ENCODE measurements at places on chromosomes 11 and 22. TPM values are rescaled to one million over a fixed set of nuclear protein-coding genes. Genes with fewer than 3 reads are reported as not detected.

DNA sequence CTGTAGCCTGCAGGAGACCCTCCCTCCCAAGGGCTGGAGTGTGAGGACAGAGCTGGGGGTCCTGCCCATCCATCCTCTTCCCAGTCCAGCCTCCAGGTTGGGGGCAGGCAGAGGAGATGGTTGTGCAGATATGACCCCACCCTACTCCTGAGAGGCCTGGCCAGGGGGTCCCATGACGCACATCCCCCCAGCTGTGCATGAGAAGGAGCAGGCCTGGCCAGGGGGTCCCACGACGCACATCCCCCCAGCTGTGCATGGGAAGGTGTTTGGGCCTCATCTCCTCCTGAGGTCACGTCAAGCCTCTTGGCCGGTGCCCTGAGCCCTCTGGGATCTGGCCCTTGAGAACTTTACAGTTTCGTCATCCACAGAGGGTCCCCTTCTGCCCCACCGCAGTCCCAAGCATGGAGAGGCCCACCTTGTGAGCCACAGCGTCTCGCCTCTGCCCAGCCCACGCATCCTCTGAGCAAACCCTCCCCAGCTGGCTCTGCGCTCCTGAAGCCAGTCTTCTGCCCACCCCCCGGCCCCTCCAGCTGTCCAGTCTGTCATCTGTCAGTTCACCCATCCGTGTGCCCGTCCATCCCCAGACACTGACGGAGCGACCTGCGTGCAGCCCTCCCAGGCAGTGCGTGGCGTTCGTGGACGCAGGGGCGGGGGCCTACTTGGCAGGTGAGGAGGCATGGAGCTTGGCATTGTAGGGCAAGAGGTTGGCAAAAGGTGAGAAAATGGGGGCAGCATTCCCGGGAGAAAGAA is 2.3 kb downstream of the ANO9 start:
- H3K27ac ChIP-seq = no peak overlapping the region
- no peak overlapping the region for H3K4me3 ChIP-seq
- peak; percentile 43 for DNase-seq
- H3K4me1 ChIP-seq = no peaks in the 10 kb centered on the region
- no peaks in the 10 kb centered on the region for H3K27me3 ChIP-seq

GRCh38 chr11:113629562-113629961 is 76.5 kb downstream of the TMPRSS5 start:
- no peaks in the 10 kb centered on the region for H3K36me3 ChIP-seq
- no peak overlapping the region for H3K27ac ChIP-seq
- no peaks in the 10 kb centered on the region for H3K4me1 ChIP-seq
- no peaks in the 10 kb centered on the region for H3K27me3 ChIP-seq
- DNase-seq = no peak
- no peak overlapping the region for H3K4me3 ChIP-seq

SLC6A5 gene
- total RNA-seq = not detected

GRCh38 chr11:35923452-35923851 is 20.4 kb upstream of the LDLRAD3 start:
- peak overlapping the region; percentile 2 for H3K27ac ChIP-seq
- H3K4me1 ChIP-seq = no peaks in the 10 kb centered on the region
- DNase-seq = no peak
- no peaks in the 10 kb centered on the region for H3K36me3 ChIP-seq
- no peaks in the 10 kb centered on the region for H3K27me3 ChIP-seq

TRIM29 gene
- 1.1 TPM for total RNA-seq

- peaks cover 59% of the 10 kb centered on the region for H3K36me3 ChIP-seq
- no peaks in the 10 kb centered on the region for H3K27me3 ChIP-seq
- no peaks in the 10 kb centered on the region for H3K4me1 ChIP-seq
- no peak overlapping the region for H3K4me3 ChIP-seq
Observed at GRCh38 chr11:34451053-34451452, 12.3 kb downstream of the CAT start.

MOGAT2 gene
- total RNA-seq = 110 TPM

HTR3A gene
- total RNA-seq = not detected
